ENCODE measurements at places on chromosomes 2 and 18. TPM values are rescaled to one million over a fixed set of nuclear protein-coding genes. Genes with fewer than 3 reads are reported as not detected.

Gene MAP2
- 2.2 TPM for polyA plus RNA-seq

Gene LHCGR
- 4.3 TPM for polyA plus RNA-seq

Gene REG3A
- polyA plus RNA-seq, result 0.88 TPM

Gene IDH1
- polyA plus RNA-seq, result 117 TPM

Gene CYB5A
- 62.0 TPM for polyA plus RNA-seq

DNA sequence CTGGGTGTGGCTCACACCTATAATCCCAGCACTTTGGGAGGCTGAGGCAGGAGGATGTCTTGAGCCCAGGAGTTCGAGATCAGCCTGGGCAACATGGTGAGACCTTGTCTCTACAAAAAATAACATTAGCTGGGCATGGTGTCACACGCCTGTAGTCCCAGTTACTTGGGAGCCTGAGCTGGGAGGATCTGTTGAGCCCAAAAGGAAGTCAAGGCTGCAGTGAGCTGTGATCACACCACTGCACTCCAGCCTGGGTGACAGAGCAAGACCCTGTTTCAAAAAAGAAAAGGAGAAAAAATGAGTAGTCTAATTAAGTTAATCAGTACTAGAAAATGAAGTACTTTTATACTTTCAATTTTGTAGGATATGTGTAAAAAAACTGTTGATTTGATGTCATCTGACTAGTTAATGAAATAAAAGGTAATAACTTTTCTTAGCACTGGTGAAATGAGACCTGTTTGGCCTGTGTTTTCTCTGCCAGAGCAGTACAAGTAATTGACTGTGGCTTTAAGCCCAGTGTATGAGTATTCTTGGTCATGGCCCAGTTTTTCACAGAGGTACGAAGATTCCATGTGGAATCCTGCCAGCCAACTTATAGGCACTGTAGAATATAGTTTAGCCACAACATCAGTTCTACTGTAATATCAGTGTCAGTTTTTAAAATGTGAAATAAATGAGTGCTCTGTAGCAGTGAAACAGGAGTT lies 35.8 kb downstream of the MFSD6 start:
- H3K36me3 ChIP-seq, result no peaks in the 10 kb centered on the region
- H3K4me3 ChIP-seq, result no peak overlapping the region
- H3K27me3 ChIP-seq, result no peaks in the 10 kb centered on the region
- peak overlapping the region; percentile 51 for H3K27ac ChIP-seq
- H3K4me1 ChIP-seq, result peaks cover 86% of the 10 kb centered on the region
- peak; percentile 30 for DNase-seq

Gene ATP6V1B1
- 0.27 TPM for polyA plus RNA-seq

DNA sequence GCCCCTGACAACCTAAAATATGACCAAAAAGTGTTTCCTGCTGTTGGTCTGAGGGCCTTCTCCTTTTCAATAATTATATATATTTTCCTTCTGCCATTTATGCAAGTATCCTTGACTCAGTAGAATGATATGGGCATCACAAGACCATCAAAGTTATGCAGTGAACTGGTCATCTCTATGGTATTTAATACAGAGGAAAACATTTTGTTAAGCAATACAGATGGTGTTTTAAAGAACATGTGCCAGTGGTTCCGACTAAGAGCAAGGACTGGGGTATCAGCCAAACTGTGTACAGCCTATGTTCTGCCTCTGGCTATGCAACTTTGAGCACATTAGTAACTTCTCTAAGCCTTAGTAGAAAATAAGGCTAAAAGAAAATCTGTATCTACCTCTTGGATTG lies 179.0 kb downstream of the TRABD2A start:
- H3K27ac ChIP-seq, result no peak overlapping the region
- no peak for DNase-seq

Gene CHRNG
- not detected for polyA plus RNA-seq

GRCh38 chr2:35099342-35099741 lies 1256.2 kb upstream of the CRIM1 start:
- H3K36me3 ChIP-seq, result no peaks in the 10 kb centered on the region
- no peak overlapping the region for H3K27ac ChIP-seq
- no peaks in the 10 kb centered on the region for H3K27me3 ChIP-seq
- DNase-seq, result no peak

DNA sequence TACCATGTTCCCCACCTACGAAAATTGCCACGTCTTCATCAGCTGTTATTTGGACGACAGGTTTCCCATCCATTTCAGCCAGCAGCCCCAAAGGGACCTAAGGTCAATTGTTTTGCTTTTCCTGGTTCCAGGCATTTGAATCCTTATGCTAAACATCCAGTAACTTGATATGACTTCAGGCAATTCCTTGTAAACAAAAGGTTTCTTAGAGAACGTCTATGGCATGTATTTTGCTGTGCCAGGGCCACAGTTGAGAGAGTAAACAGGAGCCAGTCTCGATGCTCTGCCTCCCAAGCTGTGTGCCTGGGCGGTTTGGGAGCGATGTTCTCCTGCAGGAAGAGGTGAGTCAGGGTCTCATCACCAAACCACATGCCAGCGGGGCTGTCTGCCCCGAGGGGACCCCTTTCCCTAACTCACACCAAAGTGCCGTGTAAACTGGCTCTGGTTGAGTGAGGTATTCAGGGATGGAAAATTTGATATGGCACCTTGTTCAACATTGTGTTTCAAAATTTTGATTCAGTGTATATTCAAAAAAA lies 12.9 kb upstream of the MC5R start:
- H3K27me3 ChIP-seq, result no peaks in the 10 kb centered on the region
- H3K27ac ChIP-seq, result no peak overlapping the region
- DNase-seq, result no peak
- no peaks in the 10 kb centered on the region for H3K36me3 ChIP-seq

- peak; percentile 67 for DNase-seq
- H3K27me3 ChIP-seq, result no peaks in the 10 kb centered on the region
- no peaks in the 10 kb centered on the region for H3K36me3 ChIP-seq
- no peak overlapping the region for H3K4me3 ChIP-seq
- no peaks in the 10 kb centered on the region for H3K4me1 ChIP-seq
Observed at GRCh38 chr2:46179037-46179621, 118.1 kb upstream of the EPAS1 start.

GRCh38 chr2:99825630-99826029 lies 316.8 kb downstream of the AFF3 start:
- no peak for DNase-seq
- no peaks in the 10 kb centered on the region for H3K36me3 ChIP-seq
- no peak overlapping the region for H3K27ac ChIP-seq
- H3K4me1 ChIP-seq, result no peaks in the 10 kb centered on the region
- no peak overlapping the region for H3K4me3 ChIP-seq

DNA sequence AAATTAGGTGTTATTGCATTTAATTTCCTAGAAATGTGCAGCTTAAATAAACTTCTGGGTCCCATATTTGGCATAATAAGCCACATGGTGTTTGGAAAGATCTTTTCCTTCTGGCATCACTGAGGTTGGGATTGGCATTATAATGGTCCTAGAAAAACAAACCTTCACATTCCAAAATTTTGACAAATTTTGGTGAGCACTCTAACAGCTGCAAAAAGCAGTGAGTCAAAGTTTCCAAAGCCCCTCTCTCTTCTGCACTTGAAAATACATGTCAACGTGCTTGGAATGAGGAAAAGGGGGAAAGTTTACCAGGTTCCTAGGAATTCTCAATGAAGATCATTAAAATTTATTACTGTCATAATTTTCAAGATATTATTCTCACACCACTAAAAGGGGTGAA lies 77.8 kb upstream of the STK17B start:
- H3K27ac ChIP-seq, result no peak overlapping the region
- H3K4me3 ChIP-seq, result no peak overlapping the region

DNA sequence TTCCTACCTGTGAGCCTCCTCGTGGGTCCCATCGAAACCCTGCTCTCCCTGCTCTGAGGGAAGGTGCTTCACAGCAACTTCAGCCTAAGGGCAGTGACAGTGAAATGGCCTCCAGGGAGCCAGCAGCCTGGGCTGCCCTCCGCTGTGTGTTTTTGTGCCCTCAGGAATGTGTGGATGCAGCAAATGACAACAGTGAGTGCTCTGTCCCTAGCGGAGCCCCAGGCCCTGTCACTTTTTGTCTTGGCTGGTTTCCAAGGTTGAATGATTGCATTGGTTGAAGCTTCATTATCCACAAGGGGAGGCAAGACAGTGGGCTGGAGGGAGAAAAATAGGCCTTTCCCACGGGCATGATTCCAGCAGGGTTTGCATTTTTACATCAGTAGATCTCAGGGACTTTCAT lies 42.9 kb downstream of the STON1 start:
- no peak overlapping the region for H3K4me3 ChIP-seq
- no peak overlapping the region for H3K27ac ChIP-seq

DNA sequence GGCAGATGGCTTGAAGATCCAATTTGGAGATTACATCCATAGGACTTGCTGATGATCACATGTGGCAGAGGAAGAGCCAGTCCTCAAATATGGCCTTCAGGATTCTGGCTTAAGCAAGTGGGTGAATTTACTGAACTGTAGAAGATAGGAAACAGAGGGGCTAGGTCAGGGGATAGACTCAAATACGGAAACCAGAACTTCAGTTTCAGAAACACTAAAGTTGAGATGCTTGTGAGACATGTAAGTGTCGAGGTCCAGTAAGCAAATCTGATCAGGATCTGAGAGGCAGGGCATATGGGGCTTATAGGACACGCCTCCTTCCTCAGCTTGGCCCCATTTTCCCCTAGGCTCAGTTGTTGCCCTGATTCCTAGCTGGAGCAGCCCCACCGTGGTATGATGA lies 107.7 kb downstream of the LBH start:
- peaks cover 5% of the 10 kb centered on the region for H3K4me1 ChIP-seq
- H3K27me3 ChIP-seq, result no peaks in the 10 kb centered on the region
- no peak overlapping the region for H3K27ac ChIP-seq
- H3K4me3 ChIP-seq, result no peak overlapping the region
- H3K36me3 ChIP-seq, result no peaks in the 10 kb centered on the region
- DNase-seq, result no peak

Gene ZNF24
- polyA plus RNA-seq, result 16.3 TPM

- H3K27ac ChIP-seq, result no peak overlapping the region
- no peak for DNase-seq
- H3K27me3 ChIP-seq, result no peaks in the 10 kb centered on the region
- H3K36me3 ChIP-seq, result no peaks in the 10 kb centered on the region
- H3K4me3 ChIP-seq, result no peak overlapping the region
Observed at GRCh38 chr18:78784861-78785260, 194.8 kb upstream of the SALL3 start.

- DNase-seq, result no peak
- no peaks in the 10 kb centered on the region for H3K4me1 ChIP-seq
- no peak overlapping the region for H3K4me3 ChIP-seq
- H3K27me3 ChIP-seq, result no peaks in the 10 kb centered on the region
- H3K27ac ChIP-seq, result no peak overlapping the region
Observed at GRCh38 chr18:3798032-3798431, 348.1 kb downstream of the TGIF1 start.

Gene MRPL44
- 53.8 TPM for polyA plus RNA-seq

GRCh38 chr2:212034841-212035585 lies 503.6 kb downstream of the ERBB4 start:
- no peak overlapping the region for H3K4me3 ChIP-seq
- no peak overlapping the region for H3K27ac ChIP-seq
- DNase-seq, result no peak
- H3K36me3 ChIP-seq, result no peaks in the 10 kb centered on the region

- no peaks in the 10 kb centered on the region for H3K4me1 ChIP-seq
- no peaks in the 10 kb centered on the region for H3K27me3 ChIP-seq
- H3K27ac ChIP-seq, result no peak overlapping the region
- no peaks in the 10 kb centered on the region for H3K36me3 ChIP-seq
Observed at GRCh38 chr2:124318913-124319312, 293.8 kb downstream of the CNTNAP5 start.

- no peaks in the 10 kb centered on the region for H3K27me3 ChIP-seq
- no peak overlapping the region for H3K4me3 ChIP-seq
- DNase-seq, result no peak
- H3K4me1 ChIP-seq, result no peaks in the 10 kb centered on the region
- no peak overlapping the region for H3K27ac ChIP-seq
Observed at GRCh38 chr2:7621018-7621814, 704.0 kb downstream of the RNF144A start.

DNA sequence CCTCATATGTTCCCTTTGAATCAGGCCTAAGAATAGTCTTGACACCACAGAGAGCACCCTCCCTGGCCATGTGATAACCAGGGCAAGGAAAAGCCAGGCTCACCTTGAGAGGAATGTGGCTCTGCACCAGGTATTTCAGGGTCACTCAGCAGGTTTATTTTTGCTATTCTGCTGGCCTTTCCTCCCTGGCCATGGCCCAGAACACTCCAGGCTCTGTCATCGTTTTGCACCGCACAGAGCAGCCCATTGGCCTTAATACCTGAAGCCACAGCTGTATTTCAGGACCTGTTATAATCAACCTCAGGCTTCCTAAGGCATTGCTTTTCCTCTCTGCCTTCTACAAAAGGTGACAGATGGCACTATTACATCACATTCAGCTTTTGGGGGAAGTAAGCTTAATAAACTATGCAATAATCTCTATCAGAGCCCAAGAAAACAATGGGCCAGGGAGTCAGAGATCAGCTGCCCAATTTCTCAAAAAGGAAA lies 668.3 kb downstream of the IRS1 start:
- no peaks in the 10 kb centered on the region for H3K36me3 ChIP-seq
- no peak for DNase-seq
- H3K4me1 ChIP-seq, result no peaks in the 10 kb centered on the region
- no peak overlapping the region for H3K4me3 ChIP-seq
- no peaks in the 10 kb centered on the region for H3K27me3 ChIP-seq

Gene TIA1
- 136 TPM for polyA plus RNA-seq

Gene TTN
- 0.47 TPM for polyA plus RNA-seq

Gene FAM161A
- 1.5 TPM for polyA plus RNA-seq

DNA sequence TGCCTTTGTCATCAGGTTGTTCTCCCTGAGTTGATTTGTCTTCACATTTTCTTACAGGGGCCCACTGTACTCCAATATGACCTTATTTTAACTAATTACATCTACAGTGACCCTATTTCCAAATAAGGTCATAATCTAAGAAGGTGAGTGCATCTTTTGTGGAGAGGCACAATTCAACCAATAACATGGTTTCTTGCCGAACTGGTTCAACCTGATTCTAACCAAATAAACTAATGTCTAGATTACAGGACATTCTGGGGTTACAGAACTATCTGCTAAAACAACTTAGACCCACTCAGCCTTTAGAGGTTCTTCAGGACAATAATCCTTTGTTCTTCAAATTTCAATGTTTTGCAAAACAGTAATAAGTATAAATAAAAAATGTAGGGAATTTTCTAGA lies 496.5 kb upstream of the SOX11 start:
- no peak overlapping the region for H3K4me3 ChIP-seq
- H3K4me1 ChIP-seq, result no peaks in the 10 kb centered on the region
- no peaks in the 10 kb centered on the region for H3K27me3 ChIP-seq
